ENCODE measurements at places on chromosomes 1 and 21.

DNA sequence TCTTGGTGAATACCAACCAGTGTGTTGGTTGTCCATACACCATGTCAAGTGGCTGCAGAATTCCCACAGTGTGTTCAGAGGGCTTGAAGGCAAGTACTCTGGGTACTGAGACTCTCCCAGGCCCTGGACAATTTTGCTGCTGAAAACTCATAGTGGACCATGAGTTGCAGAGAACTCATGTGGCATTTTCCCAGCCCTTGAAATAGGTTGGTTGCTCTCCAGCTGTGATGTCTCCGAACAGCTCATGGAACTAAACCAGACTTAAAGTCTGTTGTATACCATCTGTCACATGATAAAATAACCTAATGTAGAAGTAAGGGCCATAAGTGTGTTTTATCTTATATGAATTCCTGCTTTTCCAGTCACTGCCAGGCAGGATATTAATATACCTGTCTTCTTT, 67.8 kb downstream of the RGS2 start:
- DNase-seq = no peak

GRCh38 chr1:77513839-77514763, 168.4 kb downstream of the ZZZ3 start:
- DNase-seq = no peak

- no peak for DNase-seq
These were observed 210.0 kb downstream of the ZC3H11B start for GRCh38 chr1:219402925-219403324.

DNA sequence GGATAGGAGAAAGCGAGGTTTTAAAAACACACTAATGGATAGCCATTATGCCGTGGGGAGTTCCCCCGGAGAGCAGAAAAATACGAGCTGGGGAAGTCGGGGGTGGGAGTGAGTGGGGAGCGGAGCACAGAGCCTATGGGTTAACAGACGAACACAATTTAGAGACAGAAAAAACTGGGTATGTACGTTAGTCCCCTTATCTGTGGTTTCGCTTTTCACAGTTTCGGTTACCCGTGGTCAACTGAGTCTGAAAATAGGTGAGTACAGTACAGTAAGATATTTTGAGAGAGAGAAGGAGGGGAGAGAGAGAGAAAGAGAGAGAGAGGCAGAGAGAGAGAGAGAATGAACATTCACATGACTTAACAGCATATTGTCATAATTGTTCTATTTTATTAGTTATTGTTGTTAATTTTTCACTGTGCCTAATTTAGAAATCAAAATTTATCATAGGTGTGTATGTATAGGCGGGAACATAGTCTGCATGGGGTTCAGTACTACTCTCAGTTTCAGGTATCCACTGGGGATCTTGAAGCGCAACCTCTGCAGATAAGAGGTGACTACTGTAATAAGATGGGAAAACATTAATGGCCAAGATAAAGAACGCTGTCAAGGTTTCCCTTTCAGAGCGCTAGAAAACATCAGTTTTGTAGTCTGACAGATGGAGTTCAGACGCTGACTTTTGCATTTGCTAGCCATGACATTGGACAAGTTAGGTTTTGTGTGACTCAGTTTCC, 125.6 kb upstream of the LMO4 start:
- DNase-seq = no peak

DNA sequence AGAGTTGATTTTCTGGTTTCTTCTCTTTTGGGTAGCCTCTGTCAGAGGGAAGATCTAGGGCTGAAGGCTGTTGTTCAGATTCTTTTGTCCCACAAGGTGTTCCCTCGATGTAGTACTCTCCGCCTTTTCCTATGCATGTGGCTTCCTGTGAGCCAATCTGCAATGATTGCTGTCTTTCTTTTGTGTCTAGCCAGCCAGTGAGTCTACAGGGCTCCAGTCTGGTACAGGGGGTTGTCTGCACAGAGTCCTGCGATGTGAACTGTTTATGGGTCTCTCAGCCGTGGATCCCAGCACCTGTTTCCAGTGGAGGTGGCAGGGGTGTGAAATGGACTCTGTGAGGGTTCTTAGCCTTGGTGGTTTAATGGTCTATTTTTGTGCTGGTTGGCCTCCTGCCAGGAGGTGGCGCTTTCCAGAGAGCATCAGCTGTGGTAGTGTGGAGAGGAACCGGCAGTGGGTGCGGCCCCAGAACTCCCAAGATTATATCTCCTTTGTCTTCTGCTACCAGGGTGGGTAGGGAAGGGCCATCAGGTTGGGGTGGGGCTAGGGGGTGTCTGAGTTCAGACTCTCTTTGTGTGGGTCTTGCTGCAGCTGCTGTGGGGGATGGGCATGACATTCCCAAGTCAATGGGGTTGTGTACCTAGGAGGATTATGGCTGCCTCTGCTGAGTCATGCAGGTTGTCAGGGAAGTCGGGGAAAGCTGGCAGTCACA, 81.3 kb upstream of the C21orf91 start:
- no peak for DNase-seq

DNA sequence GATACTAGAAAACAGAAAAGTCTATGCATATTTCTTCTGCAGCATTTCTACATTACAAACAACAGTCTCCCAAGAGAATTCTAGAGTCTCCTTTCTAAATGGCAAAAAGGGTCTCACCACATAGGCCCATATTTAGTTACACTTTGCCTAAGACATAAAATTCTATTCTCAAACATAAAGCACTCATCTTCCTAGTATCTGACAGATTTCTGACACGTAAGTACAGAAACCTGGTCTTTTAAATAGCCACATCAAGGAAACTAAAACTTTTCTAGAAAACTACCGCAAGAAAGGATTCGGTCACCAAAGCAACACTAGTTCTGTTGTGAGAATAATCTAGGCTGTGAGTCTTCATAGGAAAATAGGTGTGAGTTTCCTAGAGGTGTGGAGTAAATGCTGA, 33.6 kb upstream of the CTSK start:
- no peak for DNase-seq
